ACHN (cell line): ENCODE measurements at places on chromosomes 1 and 21.

- DNase-seq: no peak
Measured at GRCh38 chr1:71687376-71687775, 595.0 kb downstream of the NEGR1 start.

DNA sequence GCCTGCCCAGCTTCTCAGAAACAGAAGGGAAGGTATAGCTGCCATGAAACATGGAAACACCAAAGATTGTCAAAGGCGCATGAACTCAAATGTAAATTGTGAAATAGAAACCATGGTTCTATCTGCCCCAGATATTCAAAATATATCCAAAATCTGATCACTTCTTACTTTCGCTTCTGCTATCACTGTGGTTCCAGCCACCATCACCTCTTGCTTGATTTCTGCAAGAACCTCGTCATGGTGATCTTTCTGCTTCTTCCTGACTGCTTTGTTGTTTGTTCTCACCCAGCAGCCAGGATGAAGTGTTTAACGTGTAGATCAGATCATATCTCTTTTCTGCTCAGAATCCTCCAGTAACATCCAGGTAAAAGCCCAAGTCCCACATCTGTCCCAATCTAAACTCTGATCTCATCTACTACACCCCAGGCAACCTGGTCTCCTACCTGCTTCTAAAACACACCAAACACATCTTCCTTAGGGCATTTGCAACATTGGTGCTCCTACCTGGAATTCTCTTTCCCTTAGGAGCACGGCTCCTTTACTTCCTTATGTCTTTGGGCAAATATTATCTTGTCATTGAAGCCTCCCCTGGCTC lies 10.5 kb upstream of the LMO4 start:
- DNase-seq: no peak

DNA sequence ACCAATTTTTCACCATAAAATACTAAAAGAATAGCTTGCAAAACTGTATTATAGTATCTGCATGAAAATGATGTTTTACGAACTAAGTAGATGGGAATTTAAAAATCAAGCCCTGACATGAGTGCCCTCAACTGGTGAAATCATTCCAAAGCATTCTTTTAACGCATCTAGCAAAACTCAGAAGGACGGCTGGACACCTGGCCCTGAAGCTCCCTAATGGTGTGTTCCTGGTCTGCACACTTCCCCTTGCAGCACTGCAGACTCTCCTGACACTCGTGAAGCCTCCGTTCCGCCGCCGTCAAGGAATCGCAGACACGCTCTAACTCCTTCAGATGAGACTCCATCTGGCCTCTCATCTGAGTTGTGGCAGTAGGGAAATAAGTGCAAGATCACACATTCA lies 39.9 kb downstream of the ODF2L start:
- peak; percentile 13 for DNase-seq

DNA sequence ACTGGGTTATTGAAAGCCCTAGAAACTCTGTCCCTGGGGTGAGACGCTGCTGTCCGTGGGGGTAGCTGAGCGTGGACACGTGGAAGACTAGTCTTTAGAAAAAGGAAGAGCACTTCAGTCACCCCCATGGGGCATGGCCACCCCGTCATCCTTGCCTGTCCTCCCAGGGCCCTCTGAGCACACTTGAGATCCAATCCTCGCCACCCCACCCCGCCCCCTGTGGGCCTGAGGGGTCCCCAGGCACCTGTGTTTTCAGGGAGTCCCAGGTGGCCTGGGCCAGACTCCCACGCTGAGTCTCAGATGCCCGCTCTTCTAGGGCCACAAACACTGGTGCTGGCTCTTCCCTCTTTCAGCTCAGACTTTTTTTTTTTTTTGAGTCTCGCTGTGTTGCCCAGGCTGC lies 2.5 kb downstream of the PRKCZ start:
- no peak for DNase-seq

DNA sequence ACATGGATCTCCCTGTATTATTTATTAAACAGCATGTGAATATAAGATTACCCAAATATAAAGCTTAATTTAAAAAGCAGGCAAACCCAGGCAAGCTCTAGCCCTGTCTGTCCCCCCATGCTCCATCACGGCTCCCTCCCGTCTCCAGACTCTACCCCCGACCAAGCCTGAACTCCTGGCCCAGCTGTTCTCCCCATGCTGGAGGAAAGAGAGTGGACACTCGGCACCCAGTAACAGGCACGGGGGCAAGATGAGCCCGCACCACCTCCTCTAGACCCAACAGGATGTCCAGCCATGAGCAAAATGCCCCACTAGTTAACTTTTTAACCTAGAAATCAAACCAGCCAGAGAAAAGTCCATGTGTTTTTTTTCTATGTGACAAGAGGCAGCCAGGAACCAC lies 19.3 kb downstream of the SLC19A1 start:
- no peak for DNase-seq

GRCh38 chr1:173220157-173220556 lies 13.0 kb upstream of the TNFSF4 start:
- no peak for DNase-seq

DNA sequence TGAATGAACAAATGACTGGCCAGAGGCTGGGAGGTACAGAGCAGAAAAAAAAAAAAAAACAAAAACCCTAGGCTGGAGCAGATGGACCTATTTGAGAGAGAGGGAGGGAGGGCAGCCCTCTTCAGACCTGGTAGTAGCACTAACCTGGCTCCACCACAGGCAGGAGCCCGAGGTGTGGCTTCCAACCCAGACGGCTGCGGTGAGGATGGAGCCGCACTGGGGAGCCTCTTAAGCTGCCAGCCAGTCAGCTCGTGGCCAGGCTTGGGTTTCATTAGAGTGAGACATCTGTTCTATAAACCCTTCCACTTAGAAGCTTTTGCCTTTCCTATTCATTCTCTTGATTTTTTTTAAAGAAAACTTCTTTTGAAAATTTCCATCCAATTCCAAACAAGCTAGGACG lies 16.8 kb downstream of the LGR6 start:
- DNase-seq: no peak

DNA sequence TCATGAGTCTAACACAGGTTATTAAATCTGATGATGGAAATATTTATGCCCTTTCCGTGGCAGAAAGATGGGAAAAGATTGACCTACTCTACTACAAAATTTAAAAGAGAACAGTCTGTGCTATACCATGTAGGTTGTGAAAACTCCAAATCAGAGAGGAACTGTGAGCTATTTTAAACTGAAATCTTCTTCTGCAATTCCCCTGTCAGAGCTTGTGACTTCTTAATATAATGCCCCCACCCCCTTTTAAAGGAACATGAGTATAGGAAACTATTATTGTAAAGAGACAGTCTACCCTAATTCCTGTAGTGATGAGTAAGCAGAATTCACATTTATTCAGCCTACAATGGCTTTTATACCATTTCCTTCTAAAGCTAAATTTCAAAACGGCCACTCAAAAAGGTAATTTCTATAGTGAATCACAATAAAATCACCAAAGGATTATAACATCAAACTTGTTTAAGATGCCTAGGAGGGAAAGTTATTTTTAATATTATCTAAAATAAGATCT lies 11.7 kb downstream of the DSCAM start:
- no peak for DNase-seq

GRCh38 chr1:86445919-86446318 lies 21.9 kb downstream of the CLCA2 start:
- DNase-seq: no peak

DNA sequence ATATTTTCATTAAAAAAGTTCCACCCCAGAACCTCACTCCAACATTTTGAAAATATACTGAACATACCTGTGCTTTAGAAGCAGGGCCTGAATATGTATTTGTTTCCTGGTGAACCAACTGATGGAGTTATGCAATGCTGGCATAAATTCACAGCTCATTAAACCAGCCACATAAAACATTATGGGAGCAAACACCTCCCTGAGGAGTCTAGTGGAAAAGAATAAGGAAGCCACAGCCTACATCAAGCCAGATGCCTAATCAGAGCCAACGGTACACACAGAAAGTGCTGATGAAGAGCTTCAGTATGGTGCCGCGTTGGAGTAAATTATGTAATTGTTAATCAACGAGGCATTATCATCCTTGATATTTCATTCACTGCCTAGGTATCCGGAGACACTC lies 199.5 kb downstream of the AJAP1 start:
- DNase-seq: no peak

DNA sequence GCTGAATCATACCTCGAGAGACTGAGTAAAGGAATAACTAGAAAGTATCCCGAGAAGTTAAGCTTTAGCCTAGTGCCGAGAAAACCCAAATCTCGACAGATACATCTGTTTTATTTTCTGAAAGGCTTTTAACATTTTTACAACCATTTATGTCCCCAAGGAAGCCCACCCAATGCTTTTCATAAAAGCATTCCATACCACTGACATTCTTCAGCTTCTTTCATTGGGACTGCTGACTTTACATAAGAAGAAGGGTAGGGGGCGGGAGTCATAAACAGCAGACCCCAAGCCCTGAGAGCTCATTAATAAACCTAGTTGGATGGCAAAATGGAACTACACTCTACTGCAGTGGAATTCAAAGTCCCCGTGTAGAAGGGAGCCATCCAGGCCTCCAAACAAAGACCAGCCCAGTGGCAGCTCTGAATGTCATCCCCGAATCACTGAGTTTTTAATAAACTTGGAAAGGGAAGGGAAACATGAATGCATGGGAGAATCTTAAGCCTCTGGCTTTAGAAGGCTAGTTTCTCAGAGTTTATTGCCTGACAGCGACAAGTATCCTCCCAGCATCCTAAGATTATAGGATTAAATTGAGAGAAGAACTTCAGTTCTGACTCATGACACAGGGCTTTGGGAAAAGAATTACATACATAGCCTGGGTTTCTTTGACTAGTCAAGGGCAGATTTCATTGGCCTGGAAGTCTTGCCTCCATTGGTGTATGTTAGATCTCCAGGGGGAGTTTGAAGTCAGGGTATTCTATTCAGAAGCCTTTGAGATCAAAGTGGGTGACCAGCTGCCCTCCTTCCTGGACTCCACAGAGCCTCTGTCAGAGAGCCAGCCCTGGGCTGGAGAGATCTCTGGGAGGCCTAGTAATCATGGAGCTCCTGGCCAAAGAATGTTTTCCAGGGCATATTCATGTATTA lies 3.7 kb downstream of the ATF3 start:
- no peak for DNase-seq

GRCh38 chr1:18749569-18749968 lies 109.9 kb downstream of the TAS1R2 start:
- no peak for DNase-seq

- DNase-seq: no peak
Measured at GRCh38 chr1:25565626-25566025, 22.2 kb downstream of the LDLRAP1 start.

DNA sequence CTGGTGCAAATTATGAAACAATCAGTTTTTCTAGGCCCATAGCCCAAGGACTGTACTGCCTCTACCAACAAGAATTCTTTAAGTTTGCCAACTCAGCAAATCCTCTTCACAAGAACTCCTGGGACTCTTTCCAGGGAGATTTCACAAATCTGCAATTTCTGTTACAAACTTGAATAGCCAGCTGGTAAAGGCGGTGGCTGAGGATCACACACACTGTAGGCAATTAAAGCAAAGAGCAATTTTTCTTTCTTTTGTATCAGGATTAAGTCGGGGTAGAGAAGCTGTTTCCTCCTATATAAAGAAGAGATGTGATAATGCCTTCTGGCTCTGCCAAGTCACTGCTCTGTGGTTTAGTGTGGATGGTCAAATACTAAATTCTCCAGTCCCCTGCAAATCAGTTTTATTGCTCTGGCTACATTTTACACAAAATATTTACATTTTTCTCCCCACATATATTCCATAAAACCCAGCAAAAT lies 1.7 kb downstream of the ALDH9A1 start:
- DNase-seq: peak; percentile 27

DNA sequence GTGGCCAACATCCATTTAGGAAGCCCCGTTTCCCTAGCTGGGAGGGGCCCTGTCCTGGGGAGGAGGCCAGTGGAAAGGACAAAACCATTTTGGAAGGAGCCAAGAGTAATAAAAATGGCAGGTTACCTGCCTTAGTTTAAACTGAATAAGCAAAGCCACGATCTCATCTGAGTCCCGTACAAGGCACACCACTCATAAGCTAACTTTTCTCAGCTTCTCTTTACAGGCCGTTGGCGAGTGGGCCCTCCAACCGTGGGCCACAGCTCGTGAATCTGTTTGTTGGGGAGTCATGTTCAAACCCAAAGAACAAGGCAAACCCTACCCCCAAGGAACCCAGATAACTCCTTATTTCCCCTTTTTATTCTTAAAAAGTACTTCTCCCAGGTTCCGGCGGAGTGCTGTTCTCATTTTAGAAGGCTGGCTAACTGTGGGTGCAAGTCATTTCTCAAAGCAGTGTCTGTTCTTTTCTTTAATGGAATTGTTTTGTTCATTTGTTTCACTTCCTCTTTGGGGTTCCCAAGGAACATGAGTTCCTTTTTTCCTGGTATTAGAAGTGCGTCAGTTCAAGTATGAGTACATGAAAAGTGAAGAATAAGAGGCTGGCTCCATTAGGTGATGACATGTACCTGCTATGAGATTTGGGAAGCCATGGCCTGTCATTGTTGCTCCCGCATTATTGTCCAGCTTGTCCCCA lies 89.0 kb downstream of the PSMG1 start:
- no peak for DNase-seq

- DNase-seq: no peak
Measured at GRCh38 chr1:23902321-23903278, 10.6 kb downstream of the CNR2 start.

- DNase-seq: no peak
Measured at GRCh38 chr1:159077120-159077961, 775 bp upstream of the AIM2 start.

DNA sequence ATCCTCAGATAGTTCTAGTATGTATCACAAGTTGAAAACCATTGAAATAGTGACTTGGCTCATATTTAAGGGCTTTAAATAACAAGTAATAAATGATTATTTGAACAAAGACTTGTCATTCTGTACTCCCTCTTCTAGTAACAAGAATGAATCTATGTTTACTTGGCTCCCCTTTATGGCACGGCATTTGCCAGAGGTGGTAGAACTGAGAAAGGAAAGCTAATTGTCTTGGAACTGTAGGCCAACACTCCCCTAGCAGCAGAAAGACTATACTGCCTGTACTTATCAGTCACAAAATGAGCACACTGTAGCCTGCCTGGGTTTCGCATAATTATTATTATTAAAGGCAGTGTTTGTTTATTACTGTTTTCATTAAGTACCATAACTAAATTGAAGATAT lies 29.6 kb upstream of the SMYD2 start:
- no peak for DNase-seq

- no peak for DNase-seq
Measured at GRCh38 chr1:201318504-201319340, 35.4 kb downstream of the PKP1 start.

GRCh38 chr21:36045993-36046392 lies 14.3 kb downstream of the SETD4 start:
- DNase-seq: no peak
